Cardiac fibroblast (primary cell): ENCODE measurements at places on chromosomes 1 and 21.

DNA sequence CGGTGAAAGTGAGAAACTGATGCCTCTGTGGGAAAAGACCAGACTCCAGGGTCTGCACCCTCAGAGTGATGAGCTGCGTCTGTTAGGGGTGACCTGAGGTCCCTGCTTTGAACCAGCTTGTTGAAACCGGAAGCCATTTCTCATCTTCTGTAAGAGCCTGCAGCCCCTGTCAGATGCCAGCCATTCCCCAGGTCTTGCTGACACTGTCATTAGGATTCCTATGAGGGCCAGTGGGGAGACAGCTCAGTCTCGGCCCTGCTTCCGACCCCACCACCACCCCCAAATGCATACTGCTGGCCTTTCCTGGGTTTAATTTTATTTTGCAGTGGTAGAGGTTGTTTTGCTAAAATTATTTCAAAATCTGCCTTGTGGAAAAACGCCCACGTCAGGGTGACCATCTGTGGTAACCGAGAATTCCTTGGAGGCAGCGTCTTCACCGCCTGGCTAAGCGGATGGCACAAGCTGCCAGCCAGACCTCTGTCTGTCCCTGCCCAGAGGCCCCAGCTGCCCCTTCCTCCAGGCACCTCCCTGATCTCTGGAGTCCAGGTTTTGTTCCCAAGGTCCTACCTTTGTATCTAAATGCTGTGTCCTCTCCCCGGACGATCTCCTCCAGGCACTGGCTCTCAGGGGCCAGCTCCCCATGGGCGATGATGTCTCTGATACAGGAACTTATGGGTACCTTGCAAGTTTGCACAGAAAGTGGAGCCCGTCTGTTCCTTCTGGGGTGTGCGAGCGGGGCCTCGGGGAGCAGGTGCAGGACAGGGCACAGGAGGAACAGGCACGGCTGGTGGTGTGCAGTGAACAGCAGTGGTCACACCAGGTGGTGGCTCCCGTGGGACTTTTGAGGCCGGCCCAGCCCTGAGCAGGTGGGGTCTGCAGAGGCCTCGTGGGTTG, 49.9 kb downstream of the PRKCZ start:
- no peak for DNase-seq

- DNase-seq: peak; percentile 6
Observed at GRCh38 chr1:217585577-217585976, 45.3 kb downstream of the GPATCH2 start.

DNA sequence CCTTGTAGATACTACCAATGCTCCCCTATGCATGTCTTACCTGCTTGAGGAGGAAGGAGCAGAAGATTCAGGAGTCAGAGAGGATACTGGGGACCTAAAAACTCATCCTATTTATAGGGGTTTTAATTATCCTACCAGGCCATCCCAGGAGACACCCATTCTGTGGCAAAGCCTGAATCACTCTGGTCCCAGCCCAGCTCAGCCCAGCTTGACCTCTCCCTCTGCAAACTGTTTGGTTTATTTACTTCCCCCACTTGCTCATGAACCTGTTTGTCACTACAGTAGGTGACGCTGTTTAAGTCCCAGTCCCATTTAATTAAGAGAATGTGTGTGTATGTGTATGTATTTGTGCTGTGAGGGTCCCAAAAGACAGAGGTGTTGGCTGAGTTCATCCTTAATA, at the start of gene RPTN:
Gene RPTN (minus strand): TSS at position 85 of the 400 bp plus-strand sequence. CDS start 1,339 bp downstream, outside the sequence.
- DNase-seq: no peak

- DNase-seq: peak; percentile 78
Observed at GRCh38 chr1:234887016-234887900, 241.4 kb downstream of the TOMM20 start.

- DNase-seq: no peak
Observed at GRCh38 chr1:86650065-86650464, 54.3 kb upstream of the SH3GLB1 start.

GRCh38 chr1:229769006-229769405, 143.0 kb downstream of the URB2 start:
- DNase-seq: no peak

DNA sequence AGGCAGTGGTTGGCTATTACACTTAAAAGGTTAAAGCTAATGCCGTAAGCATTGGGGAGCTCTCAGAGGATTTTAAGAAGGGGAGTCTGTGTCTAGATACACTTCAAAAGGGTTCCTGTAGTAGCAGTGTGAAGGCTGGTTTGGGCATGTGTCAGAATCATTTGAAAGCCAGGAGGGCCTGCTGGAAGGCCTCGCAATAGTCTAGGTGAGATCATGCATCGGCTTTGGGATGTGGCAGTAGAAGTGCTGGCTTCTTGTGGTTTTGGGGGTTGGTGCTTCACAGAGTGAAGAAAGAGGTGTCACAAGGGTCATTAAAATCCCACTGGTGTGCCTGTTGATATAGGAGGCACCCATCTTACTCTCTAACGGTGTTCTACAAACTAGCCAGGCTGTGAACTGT, 85.7 kb downstream of the ST6GALNAC3 start:
- DNase-seq: no peak

GRCh38 chr21:14557413-14557812, 11.3 kb upstream of the SAMSN1 start:
- DNase-seq: no peak

DNA sequence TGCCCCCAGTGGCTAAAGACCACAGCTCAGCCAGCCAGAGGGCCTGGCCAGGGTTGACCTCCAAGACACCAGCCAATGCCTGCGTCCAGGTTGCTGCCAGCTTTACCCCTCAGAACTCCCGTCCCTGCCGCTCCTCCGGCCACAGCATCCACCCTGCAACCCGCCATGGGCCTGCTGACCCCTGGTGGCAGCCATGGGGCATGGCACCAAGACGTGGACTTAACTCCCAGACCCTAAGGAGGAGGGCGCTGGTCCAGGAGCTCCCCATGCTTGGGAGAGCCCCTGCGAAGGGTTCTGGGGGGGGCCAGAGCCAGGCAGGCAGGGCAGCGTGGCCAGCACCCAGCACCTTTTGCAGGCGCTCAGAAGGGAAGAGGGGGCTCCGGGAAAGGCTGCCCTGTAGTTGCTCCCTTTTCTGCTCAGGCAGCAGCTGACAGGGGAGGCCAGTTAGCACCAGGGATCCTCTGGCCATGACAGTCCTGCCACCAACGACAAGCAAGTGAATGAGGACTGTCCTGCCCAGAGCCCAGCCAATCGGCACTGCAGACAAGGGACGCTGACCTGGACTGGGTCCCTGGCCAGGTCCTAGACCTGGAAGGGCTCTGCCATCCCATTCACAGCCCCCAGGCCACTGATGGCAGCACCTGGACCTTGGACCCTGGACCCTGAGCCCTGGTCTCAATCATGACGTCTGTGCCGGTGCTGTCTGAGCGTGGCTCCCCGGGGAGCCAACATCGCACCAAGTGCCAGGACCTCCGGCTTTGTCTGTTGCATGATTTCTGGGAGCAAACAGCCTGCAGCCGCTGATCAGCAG, 246.2 kb downstream of the NPHP4 start:
- peak; percentile 62 for DNase-seq

- DNase-seq: no peak
Observed at GRCh38 chr1:58065520-58065919, 481.0 kb downstream of the OMA1 start.

GRCh38 chr1:205246351-205247119, 18.8 kb downstream of the TMCC2 start:
- no peak for DNase-seq

DNA sequence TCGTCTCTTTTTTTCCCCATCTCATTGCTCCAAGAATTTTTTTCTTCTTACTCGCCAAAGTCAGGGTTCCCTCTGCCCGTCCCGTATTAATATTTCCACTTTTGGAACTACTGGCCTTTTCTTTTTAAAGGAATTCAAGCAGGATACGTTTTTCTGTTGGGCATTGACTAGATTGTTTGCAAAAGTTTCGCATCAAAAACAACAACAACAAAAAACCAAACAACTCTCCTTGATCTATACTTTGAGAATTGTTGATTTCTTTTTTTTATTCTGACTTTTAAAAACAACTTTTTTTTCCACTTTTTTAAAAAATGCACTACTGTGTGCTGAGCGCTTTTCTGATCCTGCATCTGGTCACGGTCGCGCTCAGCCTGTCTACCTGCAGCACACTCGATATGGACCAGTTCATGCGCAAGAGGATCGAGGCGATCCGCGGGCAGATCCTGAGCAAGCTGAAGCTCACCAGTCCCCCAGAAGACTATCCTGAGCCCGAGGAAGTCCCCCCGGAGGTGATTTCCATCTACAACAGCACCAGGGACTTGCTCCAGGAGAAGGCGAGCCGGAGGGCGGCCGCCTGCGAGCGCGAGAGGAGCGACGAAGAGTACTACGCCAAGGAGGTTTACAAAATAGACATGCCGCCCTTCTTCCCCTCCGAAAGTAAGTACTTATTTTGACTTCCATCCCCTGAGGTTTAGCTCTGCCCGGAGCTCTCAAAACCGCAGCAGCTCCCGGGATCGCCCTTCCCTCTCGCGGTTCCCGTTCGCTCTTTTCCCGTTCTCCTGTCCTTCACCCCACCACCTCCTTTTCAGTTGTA, 1.5 kb downstream of the TGFB2 start:
- DNase-seq: peak; percentile 42

DNA sequence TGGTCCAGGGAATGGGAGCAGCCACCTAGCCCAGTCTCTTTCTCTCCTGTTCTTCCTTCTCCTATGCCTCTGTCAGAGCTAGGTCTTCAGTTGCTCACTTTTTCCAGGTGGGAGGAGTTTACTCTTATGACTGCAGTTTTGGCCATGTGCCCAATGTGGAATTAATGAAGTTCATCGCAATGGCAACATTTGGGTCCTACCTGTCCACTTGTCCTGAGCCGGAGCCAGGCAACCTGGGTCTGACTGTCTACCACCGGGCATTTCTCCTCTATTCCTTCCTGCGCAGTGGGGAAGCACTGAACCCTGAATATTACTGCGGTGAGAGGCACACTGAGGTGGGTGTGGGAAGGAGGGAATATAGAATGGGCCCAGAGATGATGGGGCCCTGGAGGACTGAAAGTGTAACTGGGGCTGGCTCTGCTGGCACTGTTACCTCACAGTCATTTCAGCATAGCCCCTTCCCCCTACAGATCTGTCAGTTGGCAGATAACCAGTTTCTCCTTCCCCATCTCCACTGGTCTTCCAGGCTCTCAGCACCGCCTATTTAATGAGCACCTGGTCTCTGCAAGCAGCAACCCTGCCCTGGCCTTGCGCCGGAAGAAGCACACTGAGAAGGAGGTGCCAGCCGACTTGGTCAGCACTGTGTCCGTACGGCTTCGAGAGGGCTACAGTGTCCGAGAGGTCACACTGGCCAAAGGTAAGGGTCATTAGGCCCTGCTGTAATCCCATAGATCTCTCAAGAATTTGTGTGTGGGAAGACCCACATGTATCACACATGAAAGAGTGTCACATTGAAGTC, 30.1 kb downstream of the SZT2 start:
- no peak for DNase-seq

- DNase-seq: no peak
Observed at GRCh38 chr1:78918157-78918556, 88.4 kb downstream of the ADGRL4 start.

- DNase-seq: no peak
Observed at GRCh38 chr1:192118881-192119405, 39.3 kb upstream of the RGS18 start.

GRCh38 chr1:62259551-62259950, 59.7 kb downstream of the KANK4 start:
- no peak for DNase-seq

- no peak for DNase-seq
Observed at GRCh38 chr1:32818804-32819541, 1.5 kb downstream of the S100PBP start.

GRCh38 chr1:77504986-77505385, 177.5 kb downstream of the ZZZ3 start:
- DNase-seq: peak; percentile 75

GRCh38 chr21:38915546-38915945, 109.8 kb downstream of the ETS2 start:
- DNase-seq: no peak

GRCh38 chr1:53430779-53431178, 28.4 kb upstream of the DMRTB1 start:
- DNase-seq: no peak

GRCh38 chr1:184417916-184418315, 31.1 kb downstream of the C1orf21 start:
- no peak for DNase-seq

DNA sequence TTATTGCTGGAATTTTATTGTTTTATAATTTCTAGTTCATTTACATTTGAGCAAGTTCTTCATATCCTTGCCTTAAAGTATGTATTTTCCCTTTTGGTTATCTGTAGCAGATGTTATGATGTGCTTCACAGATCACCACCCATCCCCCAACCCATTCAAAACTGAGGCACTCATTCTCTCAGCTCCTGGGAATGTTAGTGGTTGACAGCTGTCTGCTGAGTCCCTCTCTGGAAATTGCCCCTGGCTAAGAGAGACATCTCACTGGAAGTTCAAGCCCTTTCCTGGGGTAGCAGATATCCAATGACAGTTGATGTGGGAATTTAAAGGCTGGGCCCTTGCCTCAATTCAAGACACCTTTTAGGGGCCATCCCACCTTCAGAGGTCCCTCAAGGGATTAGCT, 4.3 kb upstream of the DPYD start:
- DNase-seq: no peak

- DNase-seq: peak; percentile 78
Observed at GRCh38 chr1:162892906-162893611, 32.1 kb upstream of the CCDC190 start.

DNA sequence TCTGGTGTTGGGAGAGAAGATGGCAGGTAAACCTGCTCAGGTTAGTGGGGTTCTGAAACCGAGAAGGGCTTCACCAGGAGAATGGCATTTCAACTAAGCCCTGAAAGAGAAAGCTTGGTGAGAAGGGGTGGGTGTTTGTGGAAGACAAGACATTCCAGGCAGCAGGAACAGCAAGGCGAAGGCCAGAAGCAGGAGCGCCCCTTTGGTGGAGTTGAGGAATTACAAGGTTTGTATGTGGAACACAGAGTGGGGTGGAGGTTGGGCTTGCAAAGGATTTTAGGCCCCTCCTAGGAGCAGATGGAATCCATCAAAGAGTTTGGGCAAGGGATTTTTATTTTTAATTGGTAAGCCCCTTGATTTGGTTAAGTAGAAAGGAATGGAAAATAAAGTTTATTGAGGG, 24.8 kb upstream of the ELOA start:
- peak; percentile 48 for DNase-seq

GRCh38 chr1:231591466-231591865, 35.1 kb upstream of the DISC1 start:
- DNase-seq: no peak

GRCh38 chr1:155379180-155379579, 58.5 kb downstream of the RUSC1 start:
- DNase-seq: peak; percentile 67

DNA sequence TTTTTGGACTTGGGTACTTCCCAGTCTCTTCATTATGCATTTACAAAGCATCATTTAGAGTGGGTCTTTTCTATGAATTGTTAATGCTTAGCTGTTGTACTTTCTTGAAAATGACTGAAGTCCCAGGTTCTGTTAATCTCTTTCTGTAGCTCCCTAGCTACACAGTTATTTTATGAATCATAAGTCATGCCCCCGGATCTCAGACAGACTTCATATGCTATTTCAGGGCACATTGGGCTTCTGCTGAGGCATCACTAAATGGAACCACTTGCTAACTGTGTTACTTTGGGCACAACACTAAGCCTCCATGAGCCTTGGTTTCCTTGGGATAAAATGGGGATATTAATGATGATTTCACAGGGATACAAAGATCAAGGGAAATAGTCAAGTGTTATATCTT, 55.5 kb upstream of the RBM15 start:
- DNase-seq: no peak
